ENCODE measurements at places on chromosomes 4 and X.

DNA sequence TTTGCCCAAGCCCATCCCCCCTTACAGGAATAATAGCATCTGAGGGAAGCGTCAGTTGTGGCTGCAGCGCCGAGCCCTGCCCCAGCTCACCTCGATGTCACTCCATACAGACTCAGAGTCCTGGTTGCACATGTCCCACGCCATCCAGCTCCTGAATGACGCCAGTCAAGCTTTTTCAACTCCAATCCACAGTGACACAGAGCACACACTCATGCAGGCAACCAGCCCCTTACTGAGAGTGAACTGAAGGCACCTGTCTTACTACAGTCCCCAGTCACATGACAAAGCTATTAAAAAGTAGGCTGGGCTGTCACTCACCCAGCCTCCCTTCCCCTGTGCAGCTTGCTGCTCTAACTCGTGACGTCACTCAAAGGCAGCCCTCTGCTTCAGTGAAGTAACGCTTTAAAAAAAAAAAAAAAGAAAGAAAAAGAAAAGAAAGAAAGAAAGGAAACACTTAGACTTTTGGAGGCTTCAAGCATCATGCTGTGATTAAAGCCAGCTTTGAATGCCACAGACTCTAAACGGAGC lies at the start of gene PPARGC1A:
Gene PPARGC1A (minus strand): TSS at position 234 of the 528 bp plus-strand sequence. CDS start 90 bp downstream, at position 144.
- no peak within 1 kb of the TSS for H3K4me3 ChIP-seq
- DNase-seq: no peak
- H3K27me3 ChIP-seq: no peaks in the 10 kb centered on the region

DNA sequence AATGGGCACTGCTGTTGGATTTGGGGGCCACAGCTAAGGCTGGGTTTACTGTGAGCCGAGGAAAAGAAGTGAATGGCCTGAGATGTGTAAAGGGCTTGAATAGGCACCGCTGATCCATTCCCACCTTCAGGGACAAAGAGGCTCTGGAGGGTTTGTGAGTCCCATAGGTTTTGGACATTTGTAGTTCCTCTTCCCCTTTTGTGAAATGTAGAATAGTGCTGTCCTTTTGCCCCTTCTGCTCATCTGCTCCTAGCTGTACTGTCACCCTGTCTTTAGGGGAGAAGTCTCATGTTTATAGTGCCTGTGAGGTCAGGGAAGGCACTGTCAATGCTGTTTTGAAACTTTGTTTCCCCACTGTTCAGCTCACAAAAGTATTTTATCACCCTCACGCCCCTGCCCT lies 26.4 kb upstream of the CLCN4 start:
- no peak overlapping the region for H3K4me3 ChIP-seq
- H3K27ac ChIP-seq: no peak overlapping the region
- H3K27me3 ChIP-seq: no peaks in the 10 kb centered on the region
- DNase-seq: no peak
- H3K4me1 ChIP-seq: no peaks in the 10 kb centered on the region

GRCh38 chr4:101191302-101192098 lies 155.8 kb downstream of the PPP3CA start:
- no peak for DNase-seq
- no peak overlapping the region for H3K27ac ChIP-seq
- H3K36me3 ChIP-seq: peaks cover 11% of the 10 kb centered on the region
- no peaks in the 10 kb centered on the region for H3K4me1 ChIP-seq

GRCh38 chrX:41827886-41828285 lies 95.5 kb downstream of the CASK start:
- no peaks in the 10 kb centered on the region for H3K27me3 ChIP-seq
- no peak overlapping the region for H3K27ac ChIP-seq
- no peak overlapping the region for H3K4me3 ChIP-seq
- peaks cover 11% of the 10 kb centered on the region for H3K4me1 ChIP-seq
- no peak for DNase-seq
- H3K36me3 ChIP-seq: peaks cover 8% of the 10 kb centered on the region

DNA sequence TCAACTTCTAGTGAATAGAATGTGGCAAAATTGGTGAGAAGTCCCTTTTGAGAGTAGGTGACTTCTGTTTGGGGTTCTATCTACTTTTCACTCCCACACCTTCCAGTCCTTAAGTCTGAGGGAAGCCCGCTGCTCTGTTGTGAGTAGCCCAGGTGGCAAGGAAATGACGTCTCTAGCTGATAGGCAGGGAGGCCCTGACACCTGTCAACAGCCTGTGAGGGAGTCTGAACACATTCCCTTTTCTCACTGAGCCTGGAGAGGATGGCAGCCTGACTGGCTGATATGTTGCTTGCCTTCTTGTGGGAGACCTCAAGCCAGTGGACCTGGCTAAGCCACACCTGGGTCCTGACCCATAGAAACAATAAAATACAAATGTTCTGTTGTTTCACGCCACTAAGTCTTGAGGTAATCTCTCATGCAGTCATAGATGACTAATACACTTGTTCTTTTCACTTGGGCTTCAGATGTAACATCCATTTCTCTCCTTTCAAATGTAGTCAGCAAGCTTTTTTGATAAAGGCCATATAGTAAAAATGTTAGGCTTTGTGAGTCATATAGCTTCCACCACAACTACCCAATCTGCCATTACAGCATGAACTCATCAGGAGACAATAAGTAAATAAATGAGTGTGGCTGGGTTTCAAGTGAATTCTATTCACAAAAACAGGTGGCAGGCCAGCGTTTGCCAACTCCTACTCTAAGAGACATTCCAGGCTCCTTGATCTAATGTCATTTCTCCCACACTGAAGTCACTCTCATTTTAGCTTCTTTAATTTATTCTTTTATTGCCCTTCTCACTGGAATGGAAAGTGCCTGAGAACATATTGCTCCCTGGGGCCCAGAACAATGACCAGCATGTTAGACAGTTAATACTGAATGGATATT lies 265.1 kb upstream of the MAD2L1 start:
- no peak for DNase-seq
- no peaks in the 10 kb centered on the region for H3K4me1 ChIP-seq
- H3K27me3 ChIP-seq: no peaks in the 10 kb centered on the region

DNA sequence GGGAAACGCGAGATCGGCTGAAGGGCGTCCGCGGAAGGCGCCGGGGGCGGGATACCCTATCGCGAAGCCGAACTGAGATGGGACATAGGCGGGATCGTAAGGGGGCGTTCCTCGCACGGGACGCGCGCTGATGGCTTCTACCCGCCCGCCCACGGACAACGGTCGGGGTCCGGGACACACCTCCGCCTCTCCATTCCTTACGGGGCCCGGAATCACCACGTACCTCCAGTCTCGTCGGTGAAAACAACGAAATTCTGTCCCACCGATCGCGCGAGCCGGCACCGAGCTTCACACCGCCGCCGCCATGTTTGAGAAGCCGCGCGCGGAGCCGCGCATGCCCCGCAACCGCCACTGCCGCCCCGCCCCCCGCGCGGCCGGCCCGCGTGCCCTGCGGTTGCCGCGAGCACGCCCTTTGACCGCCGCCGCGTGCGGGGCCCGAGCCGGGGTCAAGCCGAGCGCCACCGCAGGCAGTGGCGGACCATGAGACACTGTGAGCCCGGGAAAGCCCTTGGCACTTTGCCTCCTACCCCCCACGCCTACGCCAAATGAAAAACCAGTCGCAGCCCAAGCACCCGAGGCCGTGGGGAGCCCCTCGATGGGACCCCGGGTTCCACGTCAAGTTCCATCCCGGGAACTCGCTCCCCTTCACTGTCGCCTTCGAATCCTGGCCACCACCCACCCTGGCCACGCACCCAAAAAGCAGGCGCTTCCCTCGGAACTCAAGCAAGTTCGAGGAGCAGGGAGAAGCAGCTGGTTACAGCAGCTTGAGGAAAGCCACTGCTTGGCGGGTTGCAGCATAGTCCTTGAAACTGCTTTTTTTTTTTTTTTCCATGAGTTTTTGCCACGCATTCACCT lies at the start of gene SCML2:
Gene SCML2 (minus strand): TSS at position 320 of the 855 bp plus-strand sequence. CDS start 20,617 bp downstream, outside the sequence.
- no peaks in the 10 kb centered on the region for H3K4me1 ChIP-seq
- H3K27me3 ChIP-seq: no peaks in the 10 kb centered on the region
- DNase-seq: no peak
- H3K27ac ChIP-seq: no peak within 1 kb of the TSS
- H3K4me3 ChIP-seq: no peak within 1 kb of the TSS
- H3K36me3 ChIP-seq: no peaks in the 10 kb centered on the region

- no peak overlapping the region for H3K27ac ChIP-seq
- H3K4me3 ChIP-seq: no peak overlapping the region
- H3K4me1 ChIP-seq: no peaks in the 10 kb centered on the region
- H3K27me3 ChIP-seq: no peaks in the 10 kb centered on the region
- DNase-seq: no peak
- no peaks in the 10 kb centered on the region for H3K36me3 ChIP-seq
Measured at GRCh38 chr4:159900562-159900961, 797.7 kb downstream of the RAPGEF2 start.

DNA sequence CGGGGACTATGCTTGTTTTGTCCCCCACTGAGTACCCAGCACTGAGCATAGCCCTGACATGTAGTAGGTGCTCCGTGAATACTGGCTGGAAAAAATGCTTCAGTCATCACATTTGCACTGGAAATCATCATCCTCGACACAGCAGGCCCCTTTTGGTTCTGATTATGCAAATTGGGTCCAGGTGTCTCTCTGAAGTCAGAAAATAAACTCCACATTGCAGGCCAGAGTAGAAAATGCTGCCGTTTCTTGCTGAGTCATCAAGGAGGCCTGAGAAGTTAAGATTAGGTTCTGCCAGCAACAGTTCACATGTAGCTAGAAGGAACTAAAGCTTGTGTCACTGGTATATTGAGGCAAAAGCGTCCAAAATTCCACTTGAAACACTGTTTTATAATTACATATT lies 15.0 kb upstream of the STK32B start:
- no peaks in the 10 kb centered on the region for H3K27me3 ChIP-seq
- DNase-seq: no peak
- H3K4me3 ChIP-seq: no peak overlapping the region
- H3K27ac ChIP-seq: peak overlapping the region; percentile 66
- peaks cover 58% of the 10 kb centered on the region for H3K4me1 ChIP-seq

DNA sequence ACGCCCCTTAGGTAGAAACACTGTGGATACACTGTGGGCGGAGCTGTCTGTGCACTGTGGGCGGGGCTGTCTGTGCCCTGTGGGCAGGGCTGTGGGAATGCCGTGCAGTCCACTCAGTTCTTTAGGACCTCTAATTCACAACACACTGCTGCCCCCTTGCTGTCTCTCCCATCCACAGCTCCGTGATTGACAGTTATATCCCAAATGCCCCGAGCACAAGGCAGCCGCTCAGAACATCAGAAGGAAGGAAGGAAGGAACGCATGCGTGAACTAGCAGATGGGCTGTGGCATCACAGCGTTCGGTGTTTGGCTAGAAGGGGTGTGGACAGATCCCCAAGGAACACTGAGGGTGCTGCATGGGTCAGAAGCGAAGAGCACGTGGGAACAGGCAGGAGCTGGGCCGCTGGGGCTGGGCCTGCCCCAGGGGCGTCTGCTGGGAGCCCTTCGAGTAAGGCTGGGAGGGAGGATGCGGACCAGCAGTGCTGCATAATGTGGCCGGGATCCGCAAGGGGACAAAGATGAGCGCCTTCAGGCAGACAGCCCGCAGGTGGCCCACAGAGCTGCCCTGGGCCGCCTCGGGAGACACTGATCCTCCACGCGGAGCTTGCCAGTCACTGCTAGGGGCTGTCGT lies 29.8 kb downstream of the ACOX3 start:
- no peak overlapping the region for H3K4me3 ChIP-seq
- no peak overlapping the region for H3K27ac ChIP-seq
- H3K4me1 ChIP-seq: no peaks in the 10 kb centered on the region
- H3K36me3 ChIP-seq: peaks cover 27% of the 10 kb centered on the region
- DNase-seq: peak; percentile 12
- H3K27me3 ChIP-seq: no peaks in the 10 kb centered on the region

GRCh38 chr4:124810827-124811226 lies 98.3 kb upstream of the ANKRD50 start:
- no peak for DNase-seq
- H3K27ac ChIP-seq: no peak overlapping the region
- H3K4me1 ChIP-seq: no peaks in the 10 kb centered on the region
- no peaks in the 10 kb centered on the region for H3K27me3 ChIP-seq
- H3K4me3 ChIP-seq: no peak overlapping the region

DNA sequence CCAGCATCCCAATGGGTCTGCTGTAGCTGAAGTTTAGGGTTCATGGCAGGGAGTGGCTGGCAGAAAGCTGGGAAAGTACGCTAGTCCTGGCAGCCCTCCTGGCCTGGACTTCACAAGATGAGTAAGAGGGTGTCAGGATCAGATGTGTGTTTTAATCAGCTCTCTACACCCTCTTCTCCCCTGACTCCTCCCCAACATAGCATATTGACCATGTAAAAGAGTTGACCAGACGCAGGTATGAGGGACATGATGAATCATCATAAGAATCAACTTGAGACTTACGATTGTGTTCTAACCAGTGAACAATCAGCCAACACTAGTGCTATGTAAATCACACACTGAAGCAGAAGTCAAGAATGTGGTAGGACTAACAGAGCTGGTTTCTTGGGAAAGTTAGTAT lies 5.3 kb downstream of the SOWAHB start:
- no peak for DNase-seq
- no peaks in the 10 kb centered on the region for H3K4me1 ChIP-seq
- peaks cover 2% of the 10 kb centered on the region for H3K27me3 ChIP-seq
- H3K27ac ChIP-seq: no peak overlapping the region

DNA sequence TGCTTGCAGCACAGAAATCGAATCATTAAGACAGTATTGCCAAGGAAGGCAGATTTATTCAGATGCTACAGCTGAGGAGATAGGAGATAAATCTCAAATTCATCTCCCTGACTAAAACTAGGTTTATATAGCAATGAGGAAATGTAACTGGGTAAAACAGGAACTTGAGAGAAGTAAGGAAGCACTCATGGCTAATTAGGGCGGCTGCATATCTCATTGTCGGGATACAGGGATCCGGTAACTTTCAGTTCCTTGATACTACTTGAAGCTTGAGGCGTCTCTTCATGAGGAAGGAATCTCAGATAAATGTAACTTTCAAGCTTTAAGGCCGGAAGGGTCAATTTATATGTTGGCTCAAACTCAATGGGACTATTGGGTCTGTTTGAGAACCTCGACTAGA lies 129.2 kb upstream of the WDR1 start:
- H3K4me1 ChIP-seq: no peaks in the 10 kb centered on the region
- H3K36me3 ChIP-seq: no peaks in the 10 kb centered on the region
- H3K27me3 ChIP-seq: no peaks in the 10 kb centered on the region
- H3K27ac ChIP-seq: no peak overlapping the region

DNA sequence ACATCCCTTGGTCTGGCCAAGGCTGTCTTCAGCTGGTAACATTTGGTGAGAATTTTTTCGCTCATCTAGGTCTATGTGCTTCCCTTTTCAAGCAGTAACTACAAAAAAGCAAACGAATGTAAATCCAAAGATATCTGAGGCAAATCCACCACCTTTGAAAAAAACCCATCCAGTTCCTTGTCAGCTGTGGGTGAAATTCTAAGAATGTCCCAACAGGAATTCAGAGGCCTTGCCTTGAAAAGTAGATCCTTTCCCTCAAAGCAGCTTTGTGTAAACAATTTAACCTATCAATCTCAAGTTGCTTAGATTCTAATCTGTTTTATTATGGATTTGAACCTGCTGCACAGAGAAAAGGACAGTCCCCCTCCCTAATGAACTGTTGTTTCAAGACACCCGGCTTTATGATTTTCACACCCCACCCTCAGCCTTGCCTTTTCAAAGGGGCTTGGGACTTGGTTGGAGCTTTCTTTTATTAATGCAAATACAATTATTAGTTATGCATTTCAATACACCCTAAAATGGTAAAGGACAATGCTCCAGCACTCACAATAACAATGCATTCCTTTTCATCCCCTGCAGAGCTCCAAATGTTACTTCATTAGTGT lies 166.6 kb downstream of the LDB2 start:
- H3K4me3 ChIP-seq: no peak overlapping the region
- no peaks in the 10 kb centered on the region for H3K4me1 ChIP-seq
- H3K27ac ChIP-seq: no peak overlapping the region
- H3K36me3 ChIP-seq: no peaks in the 10 kb centered on the region

- H3K27me3 ChIP-seq: no peaks in the 10 kb centered on the region
- peaks cover 98% of the 10 kb centered on the region for H3K4me1 ChIP-seq
- H3K27ac ChIP-seq: peak overlapping the region; percentile 96
Measured at GRCh38 chrX:154734061-154734781, 16.7 kb downstream of the GAB3 start.

- no peak overlapping the region for H3K4me3 ChIP-seq
- H3K27me3 ChIP-seq: no peaks in the 10 kb centered on the region
Measured at GRCh38 chr4:89803915-89804314, 33.0 kb downstream of the SNCA start.

Measured in DND-41 (cell line).